ENCODE measurements at places on chromosomes 11 and 22. TPM values are rescaled to one million over a fixed set of nuclear protein-coding genes. Genes with fewer than 3 reads are reported as not detected.

TRPM5 gene
- total RNA-seq, result not detected

RAG1 gene
- total RNA-seq, result 0.27 TPM

XRRA1 gene
- 5.3 TPM for total RNA-seq

LRFN4 gene
- 66.9 TPM for total RNA-seq

PGA5 gene
- total RNA-seq, result not detected

C22orf31 gene
- not detected for total RNA-seq

MFRP gene
- not detected for total RNA-seq

All from A549 treated with DMSO at 1 μM for 4 hours (cell line).